Activated naive CD4-positive, alpha-beta T cell (primary cell): ENCODE measurements at places on chromosomes 1 and 21.

GRCh38 chr1:178870944-178871343, at the start of gene ANGPTL1:
Gene ANGPTL1 (minus strand): TSS chr1:178871077. CDS start chr1:178865776, 5,301 bp downstream.
- DNase-seq = no peak

- no peak for DNase-seq
These were observed 59.5 kb upstream of the LAMC2 start for GRCh38 chr1:183126528-183126927.

DNA sequence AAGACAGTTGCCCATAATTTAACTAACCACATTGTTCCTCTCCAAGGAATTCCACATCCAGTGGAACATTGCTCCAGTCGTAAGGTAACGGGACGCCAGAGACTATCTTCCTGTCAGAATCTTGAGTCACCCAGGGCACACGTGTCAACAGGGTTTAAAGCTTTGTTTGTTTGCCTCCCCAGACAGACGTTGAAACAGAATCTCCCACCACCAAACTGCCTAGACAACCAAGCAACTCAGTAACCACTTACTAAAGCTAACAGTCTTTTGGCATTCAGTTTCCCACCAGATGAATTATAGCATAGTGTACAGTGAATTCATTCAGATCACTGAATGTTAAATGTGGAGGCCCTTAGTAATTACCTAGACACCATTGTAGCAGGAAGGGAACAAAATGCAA, 439.5 kb downstream of the PLPP3 start:
- no peak for DNase-seq

GRCh38 chr1:242522304-242522945, 2.1 kb downstream of the PLD5 start:
- DNase-seq = no peak

GRCh38 chr1:242579528-242580235, 55.2 kb upstream of the PLD5 start:
- DNase-seq = no peak

DNA sequence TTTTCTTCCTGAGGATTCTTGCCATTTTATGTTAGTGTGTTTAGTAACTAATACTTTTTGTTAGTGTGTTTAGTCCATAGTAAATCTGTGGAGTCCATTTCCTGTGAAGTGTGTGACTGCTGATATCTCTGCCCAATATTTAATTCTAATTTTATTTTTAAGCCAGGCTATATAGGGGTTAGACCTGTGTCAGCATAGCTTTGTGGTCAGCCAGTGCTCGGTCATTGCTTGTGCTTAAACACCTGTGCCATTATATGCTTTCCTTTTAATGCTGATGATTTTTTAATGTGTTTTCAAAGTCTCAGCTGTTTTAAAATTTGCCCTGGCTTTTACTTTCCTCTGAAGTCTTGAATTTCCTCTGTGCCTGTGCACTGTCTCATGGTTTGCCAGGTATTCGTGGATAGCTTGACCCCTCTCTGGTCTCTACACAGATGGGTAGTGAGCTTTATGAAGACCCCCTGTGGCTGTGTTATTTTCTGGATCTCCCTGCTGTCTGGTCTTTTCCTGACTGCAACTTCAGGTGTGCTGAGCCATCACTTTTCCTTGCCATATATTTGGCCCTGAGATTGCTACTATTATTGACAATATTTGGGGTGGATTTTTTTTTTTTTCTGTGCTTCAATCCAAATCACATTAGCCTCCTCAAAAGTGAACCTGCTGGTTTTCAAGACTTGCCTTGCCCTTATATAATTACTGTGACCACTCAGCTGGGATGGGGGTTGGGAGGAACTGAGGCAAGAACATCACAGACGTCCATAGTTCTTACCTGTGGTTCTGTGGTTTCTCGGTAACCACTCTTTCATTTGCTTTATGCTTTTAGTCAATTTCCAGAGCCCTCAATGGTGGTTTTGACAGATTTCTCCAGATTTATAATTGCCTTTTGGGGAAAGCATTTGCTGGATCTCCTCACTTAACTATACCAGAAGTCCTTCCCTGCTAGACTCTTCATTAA, 59.6 kb downstream of the RPS6KC1 start:
- no peak for DNase-seq

DNA sequence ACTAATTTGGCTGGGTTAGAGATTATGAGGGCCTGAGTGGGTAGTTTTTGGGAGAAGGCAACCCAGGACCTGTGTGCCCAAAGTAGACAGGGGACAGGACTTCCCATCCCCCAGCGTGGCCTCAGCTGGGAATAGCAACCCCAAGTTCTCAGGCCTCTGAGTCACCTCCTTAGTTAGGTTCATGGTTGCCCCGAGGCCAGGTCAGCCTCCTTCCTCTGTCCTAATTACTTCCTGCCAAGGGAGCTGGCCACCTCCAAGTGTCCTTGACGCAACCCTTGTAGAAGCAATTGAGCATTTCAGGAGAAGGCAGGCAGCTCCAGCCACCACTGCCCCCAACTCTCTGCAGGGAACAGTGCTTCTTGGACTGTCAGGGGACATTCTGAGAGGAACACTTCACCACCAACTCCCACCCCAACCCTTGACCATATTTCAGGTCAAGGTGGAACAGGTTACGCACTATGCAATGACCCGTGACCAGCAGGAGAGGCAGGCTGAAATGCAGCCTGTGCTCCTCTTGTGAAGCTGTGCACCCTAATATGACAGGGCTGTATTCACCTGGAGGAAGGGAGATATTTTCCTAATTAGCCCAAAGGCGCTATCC, 5.1 kb upstream of the NT5C1A start:
- DNase-seq = no peak

DNA sequence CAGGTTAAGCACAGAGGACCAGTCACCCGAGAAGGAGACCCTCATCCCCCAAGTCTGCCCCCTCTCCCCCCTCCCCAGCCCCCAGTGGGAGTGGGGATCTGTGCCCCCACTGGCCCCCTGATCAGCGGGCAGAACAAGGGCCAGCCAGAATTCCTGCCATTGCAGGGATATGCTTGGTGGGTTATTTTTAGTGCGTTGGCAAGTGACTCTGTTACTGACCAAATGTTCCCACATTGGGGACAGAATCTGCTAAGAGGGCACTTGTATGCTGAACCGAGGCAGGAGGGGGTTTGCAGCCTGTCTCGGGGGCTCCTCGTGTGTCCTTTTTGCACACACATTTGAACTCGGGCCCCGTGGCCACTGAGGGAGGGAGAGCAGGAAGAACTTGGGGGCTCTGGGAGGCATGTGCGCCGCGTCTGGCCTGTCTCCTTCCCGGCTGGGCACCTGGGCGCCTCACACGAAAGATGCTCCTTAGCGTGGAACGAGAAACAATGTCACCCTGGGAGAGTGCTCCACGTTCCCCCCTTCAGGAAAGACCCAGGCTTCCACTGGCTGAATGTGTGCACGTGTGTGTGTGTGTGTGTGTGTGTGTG, 66.4 kb upstream of the CASZ1 start:
- DNase-seq = no peak

DNA sequence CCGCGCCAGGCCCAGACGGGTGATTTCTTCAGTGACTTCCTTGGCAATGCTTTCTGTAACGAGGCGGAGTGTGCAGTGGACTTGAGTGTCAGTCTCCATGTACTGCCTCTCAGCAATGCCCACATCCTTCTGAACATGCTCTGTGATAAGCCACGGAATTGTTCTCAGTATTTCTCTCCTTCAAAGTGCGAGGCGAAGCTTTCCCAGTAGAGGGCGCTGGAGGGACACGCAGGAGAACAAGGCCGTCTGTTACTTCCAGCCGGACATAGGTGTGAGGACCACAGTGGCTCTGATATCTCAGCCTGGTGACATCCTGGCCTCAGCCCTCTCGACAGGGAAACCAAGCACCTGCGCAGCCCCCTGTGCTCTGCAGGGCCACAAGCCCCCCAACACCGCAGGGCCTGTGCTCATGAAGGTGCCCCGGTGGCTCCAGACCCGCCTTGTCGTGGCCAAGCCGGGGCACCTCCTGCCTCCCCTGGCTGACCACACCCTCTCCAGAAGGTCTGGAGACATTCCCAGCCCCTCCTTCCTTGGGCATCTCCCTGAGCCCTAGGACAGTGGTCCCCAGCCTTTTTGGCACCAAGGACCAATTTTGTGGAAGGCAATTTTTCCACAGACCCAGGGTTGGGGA, 46.1 kb upstream of the BACE2 start:
- DNase-seq = no peak

DNA sequence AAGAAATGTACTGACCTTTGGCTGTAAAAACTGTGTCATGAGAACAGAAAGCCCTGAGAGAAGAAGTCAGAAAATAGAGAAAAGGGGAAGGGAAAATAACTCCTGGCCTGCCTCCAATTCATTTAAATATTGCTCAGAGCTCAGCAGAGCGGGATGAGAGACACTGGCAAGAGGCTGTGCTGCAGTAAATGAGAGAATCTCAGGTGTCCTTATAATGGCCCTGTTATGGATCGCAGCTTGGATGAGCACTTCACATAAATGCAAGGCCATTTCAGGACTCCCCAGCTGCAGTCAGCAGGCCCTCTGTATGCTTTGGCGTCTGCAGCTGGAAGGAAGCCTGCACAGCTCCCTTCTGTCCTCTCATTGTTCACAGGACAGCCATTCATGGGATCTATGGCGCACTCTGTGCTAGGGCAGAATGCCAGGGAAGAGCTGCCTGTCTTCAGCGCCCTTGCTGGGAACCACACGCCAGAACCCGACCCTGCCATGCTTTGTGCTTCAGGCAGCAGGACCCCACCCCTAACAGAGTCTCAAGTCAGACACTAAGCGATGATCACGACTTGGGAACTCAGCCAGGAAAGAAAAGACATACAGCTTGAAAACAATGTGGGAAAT, 20.7 kb upstream of the ABCB10 start:
- no peak for DNase-seq

GRCh38 chr1:186984959-186985358, 156.2 kb downstream of the PLA2G4A start:
- DNase-seq = no peak

DNA sequence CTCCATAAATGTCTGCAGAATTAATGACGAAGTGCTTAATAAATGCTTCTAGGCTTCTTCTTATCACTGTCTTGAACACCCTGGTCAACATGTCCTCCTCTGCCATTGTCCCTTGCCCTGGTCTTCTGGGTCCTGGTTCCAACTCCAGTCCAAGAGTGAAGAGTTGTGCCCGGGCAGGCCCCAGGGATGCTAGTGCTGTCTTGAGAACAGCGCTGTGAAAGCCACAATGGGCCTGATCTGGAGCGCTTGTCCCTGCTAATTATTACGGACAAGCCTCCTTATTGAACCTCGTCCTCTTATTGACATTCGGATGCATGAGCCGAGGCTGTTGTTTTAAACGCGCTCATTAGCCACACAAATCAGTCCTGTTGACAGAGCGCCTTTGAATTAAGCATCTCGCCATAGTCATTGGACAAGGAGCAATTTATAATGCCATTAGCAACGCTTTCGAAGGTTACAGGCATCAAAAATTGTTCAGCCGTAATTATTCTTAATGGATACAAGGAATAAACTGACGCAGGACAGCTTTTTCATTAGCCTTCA, 211.6 kb upstream of the POU3F1 start:
- no peak for DNase-seq

- DNase-seq = no peak
These were observed 30.7 kb downstream of the DMBX1 start for GRCh38 chr1:46520063-46520911.
